ENCODE measurements at places on chromosomes 3 and 15. TPM values are rescaled to one million over a fixed set of nuclear protein-coding genes. Genes with fewer than 3 reads are reported as not detected.

DNA sequence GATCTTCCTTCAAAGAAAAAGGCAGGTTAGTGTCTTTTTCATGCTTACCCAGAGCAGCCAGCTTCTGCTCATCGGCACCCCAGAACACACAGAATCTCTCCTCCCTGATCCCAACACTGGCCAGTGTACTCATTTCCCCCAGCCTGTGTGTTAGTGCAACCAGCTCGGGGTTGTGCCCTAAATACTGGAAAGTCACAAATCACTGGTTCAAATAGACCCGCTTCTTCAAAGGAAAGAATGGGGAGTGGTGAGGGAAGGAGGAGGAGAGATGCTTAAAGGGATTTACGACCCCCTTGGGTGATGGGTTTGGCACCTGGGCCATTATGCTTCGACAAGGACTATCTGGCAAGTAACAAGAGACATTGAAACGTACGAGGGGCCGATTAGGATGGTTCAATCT lies 114.0 kb downstream of the FOXB1 start:
- no peaks in the 10 kb centered on the region for H3K36me3 ChIP-seq
- peaks cover 47% of the 10 kb centered on the region for H3K4me1 ChIP-seq
- no peak for DNase-seq
- H3K27me3 ChIP-seq: peaks cover 41% of the 10 kb centered on the region
- H3K27ac ChIP-seq: no peak overlapping the region

GRCh38 chr3:30307372-30307950 lies 298.9 kb upstream of the TGFBR2 start:
- no peak for DNase-seq
- no peaks in the 10 kb centered on the region for H3K4me1 ChIP-seq
- no peaks in the 10 kb centered on the region for H3K27me3 ChIP-seq
- no peak overlapping the region for H3K4me3 ChIP-seq
- H3K36me3 ChIP-seq: no peaks in the 10 kb centered on the region

EPHB3 gene
- 13.4 TPM for total RNA-seq

GRCh38 chr3:118540826-118541225 lies 493.8 kb downstream of the IGSF11 start:
- no peaks in the 10 kb centered on the region for H3K36me3 ChIP-seq
- no peaks in the 10 kb centered on the region for H3K27me3 ChIP-seq
- H3K4me3 ChIP-seq: no peak overlapping the region
- DNase-seq: no peak
- H3K4me1 ChIP-seq: peaks cover 5% of the 10 kb centered on the region

DNA sequence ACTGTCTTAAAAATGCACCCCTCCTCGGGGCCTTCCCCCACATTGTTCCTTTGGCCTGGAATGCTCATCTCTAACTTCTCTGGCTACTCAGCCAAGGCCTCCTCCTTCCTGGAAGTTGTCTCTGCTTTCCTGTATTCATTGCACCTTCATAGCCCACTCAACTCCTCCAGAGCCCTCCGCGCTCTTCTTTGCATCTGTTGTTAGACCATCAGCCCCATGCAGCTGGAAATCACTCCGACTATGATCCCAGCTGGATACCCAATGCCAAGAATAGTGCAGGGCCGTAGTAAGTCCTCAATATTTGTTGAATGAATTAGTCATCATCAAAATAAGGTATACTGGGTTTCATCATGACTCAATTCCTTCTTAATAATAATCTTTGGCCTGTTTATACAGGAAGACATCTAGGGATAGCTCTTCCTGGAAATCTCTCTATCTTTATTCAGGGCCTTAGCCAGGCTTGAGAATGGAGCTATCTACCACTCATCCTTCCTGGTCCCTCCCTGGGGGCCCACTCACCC lies 112.7 kb downstream of the SYNPR start:
- no peak overlapping the region for H3K27ac ChIP-seq
- no peak overlapping the region for H3K4me3 ChIP-seq
- H3K4me1 ChIP-seq: peaks cover 9% of the 10 kb centered on the region
- no peaks in the 10 kb centered on the region for H3K27me3 ChIP-seq
- DNase-seq: no peak

DNA sequence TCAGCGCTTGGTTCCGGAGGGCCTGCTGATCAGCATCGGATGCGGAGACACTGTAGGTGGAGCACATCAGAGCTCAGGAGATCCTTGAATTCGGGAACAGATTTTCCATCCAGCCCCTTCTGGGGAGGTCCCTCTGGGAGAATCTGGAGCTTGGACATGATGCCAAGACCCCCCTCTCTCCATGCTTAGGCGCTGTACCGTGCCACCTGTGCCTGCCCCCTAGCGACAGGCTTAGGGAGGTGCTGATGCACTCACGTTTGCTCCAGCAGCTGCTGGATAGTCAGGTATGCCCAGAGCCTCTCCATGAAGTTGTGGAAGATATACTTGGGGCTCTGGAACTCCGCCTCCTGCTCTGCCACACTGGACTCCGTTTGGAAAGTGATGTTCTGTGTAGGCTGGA lies 9.7 kb downstream of the ITIH4 start:
- DNase-seq: peak; percentile 38
- no peaks in the 10 kb centered on the region for H3K4me1 ChIP-seq
- no peaks in the 10 kb centered on the region for H3K36me3 ChIP-seq
- H3K4me3 ChIP-seq: no peak overlapping the region

DNA sequence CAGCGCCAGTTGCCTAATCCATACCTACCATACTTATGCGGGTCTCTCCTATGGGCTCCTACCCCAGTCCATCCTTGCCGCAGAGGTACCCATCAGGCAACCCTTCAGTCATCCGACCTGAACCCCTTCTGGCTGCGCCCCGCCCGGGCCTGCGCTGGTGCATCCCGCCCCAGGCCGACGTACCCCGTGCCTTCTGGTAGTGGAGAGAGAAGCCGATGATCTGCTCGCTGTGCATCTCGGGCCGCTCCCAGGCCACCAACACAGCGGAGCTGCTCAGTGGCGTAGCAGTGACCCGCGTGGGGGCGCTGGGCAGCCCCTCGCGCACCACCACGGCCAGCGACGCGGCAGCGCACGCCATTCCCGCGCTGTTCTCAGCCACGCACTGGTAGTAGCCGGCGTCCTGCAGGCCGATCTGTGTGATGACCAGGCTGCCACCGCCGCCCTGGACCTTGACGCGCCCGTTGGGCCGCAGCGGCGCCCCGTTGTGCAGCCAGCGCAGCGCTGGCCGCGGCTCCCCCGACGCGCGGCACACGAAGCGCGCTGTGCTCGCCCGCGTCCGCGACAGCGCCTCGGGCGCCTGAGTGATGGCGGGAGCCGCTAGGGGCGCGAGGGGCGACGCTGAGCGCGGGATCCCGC lies 17.9 kb upstream of the IGDCC3 start:
- no peak overlapping the region for H3K4me3 ChIP-seq
- H3K27ac ChIP-seq: no peak overlapping the region
- peaks cover 2% of the 10 kb centered on the region for H3K4me1 ChIP-seq

PIERCE2 gene
- total RNA-seq: 2.0 TPM

DNA sequence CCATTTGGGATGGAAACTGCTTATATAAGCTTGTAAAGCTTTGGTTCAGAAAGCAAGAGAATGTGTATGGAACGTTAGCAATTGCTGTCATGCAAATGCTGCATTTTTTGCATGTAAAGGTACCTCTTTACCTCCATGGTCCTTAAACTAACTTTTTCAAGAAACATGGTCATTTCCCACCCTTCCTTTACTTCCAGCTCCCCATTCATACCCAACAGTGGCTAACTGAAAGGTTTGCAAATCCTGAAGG lies 84.3 kb downstream of the SMAD3 start:
- H3K4me1 ChIP-seq: peaks cover 68% of the 10 kb centered on the region
- H3K36me3 ChIP-seq: no peaks in the 10 kb centered on the region
- H3K27ac ChIP-seq: peak overlapping the region; percentile 78
- H3K27me3 ChIP-seq: no peaks in the 10 kb centered on the region

DNA sequence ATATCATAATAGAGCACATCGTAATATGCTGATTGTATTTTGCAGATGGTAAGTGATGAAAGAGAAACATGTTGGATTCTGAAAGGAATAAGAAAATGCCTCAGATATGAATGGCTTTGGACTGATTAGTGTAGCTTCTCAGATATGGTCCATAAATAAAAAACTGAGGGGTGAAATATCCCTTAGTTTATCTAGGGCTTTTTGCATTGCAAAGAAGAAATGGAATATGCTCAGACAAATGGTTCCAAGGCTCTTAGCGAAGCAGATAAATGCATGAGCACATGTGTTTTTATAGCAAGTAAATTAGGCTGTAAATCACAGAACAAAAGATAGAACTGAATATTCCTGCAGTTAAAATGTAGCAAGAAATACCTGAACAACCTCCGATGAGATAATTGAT lies 820.9 kb upstream of the GRM7 start:
- H3K27me3 ChIP-seq: no peaks in the 10 kb centered on the region
- no peak for DNase-seq
- peaks cover 3% of the 10 kb centered on the region for H3K36me3 ChIP-seq
- no peak overlapping the region for H3K4me3 ChIP-seq
- H3K27ac ChIP-seq: no peak overlapping the region

- DNase-seq: peak; percentile 29
- H3K4me1 ChIP-seq: peaks cover 31% of the 10 kb centered on the region
- peaks cover 15% of the 10 kb centered on the region for H3K27me3 ChIP-seq
- H3K36me3 ChIP-seq: no peaks in the 10 kb centered on the region
- peak overlapping the region; percentile 91 for H3K27ac ChIP-seq
- peak overlapping the region; percentile 93 for H3K4me3 ChIP-seq
Observed at GRCh38 chr3:30607032-30607833, 832 bp downstream of the TGFBR2 start.

GXYLT2 gene
- 0.82 TPM for total RNA-seq

CKMT1B gene
- total RNA-seq: 1.9 TPM

DNA sequence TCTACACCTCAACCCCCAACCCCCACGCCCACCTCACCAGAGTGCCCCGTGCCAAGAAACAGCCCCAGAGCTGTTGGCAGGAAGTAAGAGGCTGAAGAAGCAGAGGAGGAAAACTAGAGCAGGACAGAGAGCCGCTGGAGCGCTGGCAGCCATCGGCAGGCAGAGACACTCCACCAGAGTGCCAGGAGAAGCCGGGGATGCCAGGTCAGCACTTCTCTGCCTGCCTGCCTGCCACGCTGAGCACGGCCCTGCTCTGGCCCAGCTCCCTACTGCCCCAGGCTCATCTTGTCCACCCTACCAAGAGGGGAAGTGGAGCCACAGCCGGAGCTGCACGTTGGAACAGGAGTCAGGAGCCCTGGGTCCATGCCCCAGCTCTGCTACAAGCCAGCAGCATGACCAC lies 29.7 kb downstream of the CACNA2D2 start:
- H3K4me3 ChIP-seq: no peak overlapping the region
- no peak for DNase-seq
- H3K36me3 ChIP-seq: no peaks in the 10 kb centered on the region
- no peaks in the 10 kb centered on the region for H3K27me3 ChIP-seq
- peaks cover 22% of the 10 kb centered on the region for H3K4me1 ChIP-seq

DNAJA4 gene
- total RNA-seq: not detected

BNC1 gene
- total RNA-seq: 0.35 TPM

NMNAT3 gene
- total RNA-seq: 2.1 TPM

- H3K36me3 ChIP-seq: peaks cover 16% of the 10 kb centered on the region
- no peaks in the 10 kb centered on the region for H3K4me1 ChIP-seq
- no peak for DNase-seq
- no peak overlapping the region for H3K4me3 ChIP-seq
Observed at GRCh38 chr15:41079717-41080116, 36.4 kb downstream of the INO80 start.

- no peaks in the 10 kb centered on the region for H3K27me3 ChIP-seq
- H3K4me3 ChIP-seq: no peak overlapping the region
- H3K4me1 ChIP-seq: peaks cover 13% of the 10 kb centered on the region
- H3K36me3 ChIP-seq: no peaks in the 10 kb centered on the region
- no peak for DNase-seq
Observed at GRCh38 chr15:82143390-82144385, 97.9 kb upstream of the MEX3B start.
